ENCODE measurements at places on chromosomes 7 and 10.

GRCh38 chr10:11003679-11004078 is 14.0 kb upstream of the CELF2 start:
- no peak overlapping the region for H3K4me3 ChIP-seq
- H3K36me3 ChIP-seq, result no peaks in the 10 kb centered on the region
- H3K4me1 ChIP-seq, result peaks cover 6% of the 10 kb centered on the region
- peaks cover 12% of the 10 kb centered on the region for H3K27me3 ChIP-seq
- no peak overlapping the region for H3K27ac ChIP-seq

- H3K4me1 ChIP-seq, result no peaks in the 10 kb centered on the region
- H3K27ac ChIP-seq, result no peak overlapping the region
- no peak overlapping the region for H3K4me3 ChIP-seq
- no peaks in the 10 kb centered on the region for H3K36me3 ChIP-seq
- peaks cover 9% of the 10 kb centered on the region for H3K27me3 ChIP-seq
Measured at GRCh38 chr10:119007211-119007574, 22.3 kb upstream of the NANOS1 start.

DNA sequence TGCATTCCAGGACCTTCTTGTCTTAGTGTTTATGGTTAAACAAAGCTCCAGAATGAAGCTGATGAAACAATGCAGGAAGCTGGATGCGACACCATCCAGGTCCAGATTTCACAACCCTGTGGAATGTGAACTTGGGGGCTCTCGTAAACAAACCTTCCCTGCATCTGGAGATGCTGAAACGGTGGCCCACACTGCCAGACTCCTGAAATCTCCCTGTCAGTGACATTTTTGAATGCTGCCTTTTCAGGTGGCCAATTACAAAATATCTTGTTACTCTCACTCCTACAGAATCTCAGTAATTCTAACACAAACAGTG is 18.8 kb downstream of the VIPR2 start:
- no peaks in the 10 kb centered on the region for H3K36me3 ChIP-seq
- H3K27ac ChIP-seq, result no peak overlapping the region
- no peak for DNase-seq
- H3K4me3 ChIP-seq, result no peak overlapping the region

DNA sequence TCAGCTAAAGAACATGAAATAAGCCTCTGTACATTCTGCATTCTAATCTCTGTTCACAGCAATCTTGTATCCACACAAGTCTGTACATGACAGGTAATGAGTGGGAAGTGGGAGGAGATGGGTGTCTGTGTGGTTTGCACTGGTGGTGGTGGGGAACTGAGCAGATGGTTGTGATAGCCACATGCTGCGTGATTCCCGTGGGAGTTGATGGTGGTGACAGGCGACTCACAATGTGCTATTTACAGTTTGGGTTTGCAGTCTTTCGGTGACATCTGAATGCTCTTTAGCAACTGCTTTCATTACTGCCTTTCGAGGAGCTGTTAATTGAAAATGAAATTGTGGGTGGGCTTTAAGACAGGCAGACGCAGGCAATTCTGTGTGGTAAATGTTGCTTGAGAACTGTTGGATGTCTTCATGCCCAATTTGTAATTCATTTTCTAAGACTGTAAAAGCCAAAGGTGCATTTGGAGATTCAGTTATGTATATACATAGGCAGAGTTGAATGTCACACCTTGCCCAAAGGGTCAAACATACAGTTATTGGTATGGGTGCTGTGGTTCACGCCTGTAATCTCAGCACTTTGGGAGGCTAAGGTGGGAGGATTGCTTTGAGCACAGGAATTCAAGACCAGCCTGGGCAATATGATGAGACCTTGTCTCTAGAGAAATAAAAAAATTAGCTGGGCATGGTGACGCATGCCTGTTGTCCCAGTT is 308.2 kb downstream of the AUTS2 start:
- DNase-seq, result peak; percentile 22
- H3K4me1 ChIP-seq, result peaks cover 3% of the 10 kb centered on the region
- H3K4me3 ChIP-seq, result no peak overlapping the region
- peaks cover 3% of the 10 kb centered on the region for H3K27me3 ChIP-seq

- H3K36me3 ChIP-seq, result peaks cover 4% of the 10 kb centered on the region
- H3K4me1 ChIP-seq, result peaks cover 25% of the 10 kb centered on the region
- peak overlapping the region; percentile 82 for H3K27ac ChIP-seq
- H3K27me3 ChIP-seq, result no peaks in the 10 kb centered on the region
- H3K4me3 ChIP-seq, result no peak overlapping the region
Measured at GRCh38 chr10:91901784-91902677, 7.3 kb downstream of the FGFBP3 start.

GRCh38 chr7:120792091-120792860 is 65.7 kb downstream of the TSPAN12 start:
- H3K4me1 ChIP-seq, result no peaks in the 10 kb centered on the region
- H3K27me3 ChIP-seq, result peaks cover 8% of the 10 kb centered on the region
- no peak overlapping the region for H3K4me3 ChIP-seq
- DNase-seq, result peak; percentile 79

DNA sequence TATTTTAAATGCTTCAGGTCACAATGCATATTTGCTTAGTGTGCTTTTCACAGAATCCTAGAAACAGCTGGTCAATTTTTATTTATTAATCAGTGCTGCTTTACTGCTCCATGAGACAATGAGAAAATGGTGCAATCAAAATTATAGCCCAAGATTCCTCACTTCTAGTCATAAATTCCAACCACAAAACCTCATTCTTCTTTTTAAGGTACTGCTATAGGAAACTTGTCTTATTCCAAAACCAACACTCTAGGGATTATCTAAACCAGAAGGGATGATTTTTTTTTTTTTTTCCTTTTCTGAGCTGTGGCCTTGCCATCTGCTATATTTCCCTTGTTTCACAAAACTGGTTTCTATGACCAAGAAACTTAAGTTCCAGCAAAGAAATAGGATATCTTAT is 64.0 kb upstream of the SEMA3A start:
- no peak overlapping the region for H3K4me3 ChIP-seq
- no peaks in the 10 kb centered on the region for H3K36me3 ChIP-seq
- H3K27me3 ChIP-seq, result no peaks in the 10 kb centered on the region
- DNase-seq, result no peak
- H3K4me1 ChIP-seq, result no peaks in the 10 kb centered on the region
- H3K27ac ChIP-seq, result no peak overlapping the region

- H3K36me3 ChIP-seq, result no peaks in the 10 kb centered on the region
- H3K4me1 ChIP-seq, result no peaks in the 10 kb centered on the region
- H3K4me3 ChIP-seq, result no peak overlapping the region
Measured at GRCh38 chr10:116118847-116119246, 154.2 kb downstream of the GFRA1 start.

DNA sequence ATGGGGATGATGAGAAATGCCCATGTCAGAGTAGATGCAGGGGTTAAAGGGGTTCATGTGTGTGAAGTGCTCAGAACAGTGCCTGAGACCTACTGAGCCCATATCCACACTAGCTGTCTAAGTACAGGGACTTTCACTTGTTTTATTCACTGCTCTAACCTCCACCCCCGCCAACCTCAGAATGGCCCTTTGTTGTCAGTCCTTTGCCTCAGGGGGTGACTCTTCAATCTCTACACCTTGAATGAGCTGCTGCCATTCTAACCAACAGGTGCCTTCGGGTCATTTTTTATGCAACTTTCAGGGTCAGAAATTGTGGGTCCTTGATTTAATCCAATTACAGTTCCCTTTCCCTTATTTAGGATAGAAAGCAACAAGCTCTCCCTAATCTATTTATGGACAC is 26.2 kb downstream of the VSTM4 start:
- no peaks in the 10 kb centered on the region for H3K27me3 ChIP-seq
- no peak for DNase-seq
- H3K36me3 ChIP-seq, result no peaks in the 10 kb centered on the region
- no peak overlapping the region for H3K4me3 ChIP-seq
- no peak overlapping the region for H3K27ac ChIP-seq
- H3K4me1 ChIP-seq, result no peaks in the 10 kb centered on the region

DNA sequence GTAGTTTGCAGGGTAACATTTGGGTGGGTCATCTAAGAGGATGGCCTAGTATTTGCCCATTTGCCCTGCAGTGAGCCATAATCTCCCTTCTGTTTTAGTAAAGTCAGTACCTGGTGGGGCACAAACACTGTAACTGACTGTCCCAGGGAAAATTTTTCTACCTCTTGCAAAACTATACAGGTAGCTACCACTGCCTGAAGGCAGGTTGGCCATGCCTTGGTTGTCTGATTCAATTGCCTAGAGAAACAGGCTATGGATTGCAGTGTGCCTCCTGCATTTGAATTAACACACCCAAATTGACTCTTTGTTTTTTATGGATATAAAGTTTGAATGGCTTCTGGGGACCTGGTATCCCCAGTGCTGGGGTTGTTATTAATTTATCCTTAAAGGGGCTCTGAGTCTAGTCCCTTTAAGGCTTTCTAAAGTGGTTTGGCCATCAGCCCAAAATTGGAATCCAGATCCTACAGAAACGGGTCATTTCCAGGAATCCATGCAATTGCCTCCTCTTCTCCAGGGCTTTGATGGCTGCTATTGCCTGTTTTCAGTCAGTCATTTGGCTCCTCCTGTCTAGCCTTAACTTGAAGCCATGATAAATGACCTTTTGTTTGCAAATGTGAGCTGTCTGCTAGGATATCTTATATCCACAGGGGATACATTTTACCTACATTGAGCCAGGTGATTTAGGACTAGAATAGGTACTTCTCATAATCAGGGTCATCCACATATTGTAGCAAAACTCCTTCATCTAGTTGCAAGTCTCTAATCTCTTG is 89.1 kb downstream of the STRA8 start:
- no peaks in the 10 kb centered on the region for H3K36me3 ChIP-seq
- no peaks in the 10 kb centered on the region for H3K27me3 ChIP-seq

DNA sequence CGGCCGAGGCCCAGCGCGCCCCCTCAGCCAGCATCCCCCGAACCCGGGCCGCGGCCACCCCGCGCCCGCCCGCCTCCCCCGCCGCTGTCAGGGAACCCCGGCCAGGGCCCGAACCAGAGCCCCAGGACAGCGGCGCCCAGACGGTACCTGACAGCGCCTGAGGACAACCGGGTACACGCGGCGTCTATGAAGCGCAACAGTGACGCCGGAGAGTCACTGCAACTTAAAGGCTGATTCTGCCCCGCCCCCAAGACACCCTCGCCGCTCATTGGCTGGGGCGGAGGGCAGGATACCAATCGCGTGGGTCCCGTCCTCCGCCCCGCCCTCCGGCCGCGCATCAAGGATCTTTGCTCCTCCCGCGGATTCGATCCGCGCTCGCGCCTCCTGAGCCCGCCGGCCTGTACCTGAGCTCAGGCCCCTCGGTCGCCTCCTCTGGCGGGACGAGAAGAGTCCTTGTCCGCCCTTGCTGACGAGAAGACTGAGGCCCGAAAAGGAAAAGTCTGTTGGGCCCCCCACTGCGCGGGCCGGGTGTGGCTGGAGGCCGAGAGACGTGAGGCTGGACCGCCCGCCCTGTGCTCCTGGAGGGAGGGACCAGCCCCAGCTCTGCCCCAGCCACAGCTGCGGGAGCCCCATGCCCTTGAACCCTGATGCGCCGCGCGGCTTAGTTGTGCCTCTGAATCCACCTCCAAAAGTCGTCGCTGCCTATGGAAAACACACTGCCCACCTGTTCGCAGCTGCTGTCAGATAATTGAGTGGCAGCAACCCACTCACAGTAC is at the start of gene OAT:
Gene OAT, minus strand, starts transcription at position 198 of the 776 bp plus-strand sequence. CDS start 6,752 bp downstream, outside the sequence.
- H3K27me3 ChIP-seq, result no peaks in the 10 kb centered on the region
- H3K27ac ChIP-seq, result peak within 1 kb of the TSS; percentile 21
- peak; percentile 99 for DNase-seq
- H3K4me1 ChIP-seq, result peaks cover 16% of the 10 kb centered on the region

- no peaks in the 10 kb centered on the region for H3K27me3 ChIP-seq
- H3K36me3 ChIP-seq, result peaks cover 3% of the 10 kb centered on the region
- H3K4me3 ChIP-seq, result peak overlapping the region; percentile 10
- DNase-seq, result peak; percentile 51
- peak overlapping the region; percentile 56 for H3K27ac ChIP-seq
- peaks cover 24% of the 10 kb centered on the region for H3K4me1 ChIP-seq
Measured at GRCh38 chr10:470339-471003, 219.0 kb downstream of the DIP2C start.

- no peak overlapping the region for H3K27ac ChIP-seq
- no peaks in the 10 kb centered on the region for H3K27me3 ChIP-seq
- no peaks in the 10 kb centered on the region for H3K4me1 ChIP-seq
- no peaks in the 10 kb centered on the region for H3K36me3 ChIP-seq
- H3K4me3 ChIP-seq, result no peak overlapping the region
Measured at GRCh38 chr7:89826557-89826956, 327.7 kb upstream of the STEAP1 start.

- peak overlapping the region; percentile 58 for H3K4me3 ChIP-seq
- H3K27ac ChIP-seq, result no peak overlapping the region
- no peak for DNase-seq
- no peaks in the 10 kb centered on the region for H3K36me3 ChIP-seq
- H3K4me1 ChIP-seq, result peaks cover 8% of the 10 kb centered on the region
- H3K27me3 ChIP-seq, result peaks cover 56% of the 10 kb centered on the region
Measured at GRCh38 chr10:13526948-13527863, 1.6 kb downstream of the BEND7 start.

DNA sequence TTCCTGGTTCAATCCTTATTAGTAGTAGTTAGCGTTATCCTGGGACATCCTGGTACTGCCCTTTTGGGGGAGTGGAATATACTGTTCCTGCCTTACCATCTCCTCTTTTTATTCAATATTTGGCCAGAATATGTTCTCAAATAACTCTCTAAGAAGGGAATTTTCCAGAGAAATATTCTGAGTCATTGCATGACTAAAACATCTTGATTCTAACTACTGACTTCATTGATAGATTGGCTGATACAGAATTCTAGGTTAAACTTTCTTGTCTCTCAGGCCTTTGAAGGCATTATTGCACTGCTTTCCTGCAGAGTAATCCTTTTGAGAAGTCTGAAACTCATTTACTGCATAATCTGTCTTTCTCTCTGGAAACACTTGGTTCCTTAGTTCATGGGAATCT is 275.5 kb upstream of the DGKB start:
- no peak overlapping the region for H3K4me3 ChIP-seq
- no peaks in the 10 kb centered on the region for H3K36me3 ChIP-seq
- H3K27me3 ChIP-seq, result no peaks in the 10 kb centered on the region
- no peak for DNase-seq
- no peak overlapping the region for H3K27ac ChIP-seq

DNA sequence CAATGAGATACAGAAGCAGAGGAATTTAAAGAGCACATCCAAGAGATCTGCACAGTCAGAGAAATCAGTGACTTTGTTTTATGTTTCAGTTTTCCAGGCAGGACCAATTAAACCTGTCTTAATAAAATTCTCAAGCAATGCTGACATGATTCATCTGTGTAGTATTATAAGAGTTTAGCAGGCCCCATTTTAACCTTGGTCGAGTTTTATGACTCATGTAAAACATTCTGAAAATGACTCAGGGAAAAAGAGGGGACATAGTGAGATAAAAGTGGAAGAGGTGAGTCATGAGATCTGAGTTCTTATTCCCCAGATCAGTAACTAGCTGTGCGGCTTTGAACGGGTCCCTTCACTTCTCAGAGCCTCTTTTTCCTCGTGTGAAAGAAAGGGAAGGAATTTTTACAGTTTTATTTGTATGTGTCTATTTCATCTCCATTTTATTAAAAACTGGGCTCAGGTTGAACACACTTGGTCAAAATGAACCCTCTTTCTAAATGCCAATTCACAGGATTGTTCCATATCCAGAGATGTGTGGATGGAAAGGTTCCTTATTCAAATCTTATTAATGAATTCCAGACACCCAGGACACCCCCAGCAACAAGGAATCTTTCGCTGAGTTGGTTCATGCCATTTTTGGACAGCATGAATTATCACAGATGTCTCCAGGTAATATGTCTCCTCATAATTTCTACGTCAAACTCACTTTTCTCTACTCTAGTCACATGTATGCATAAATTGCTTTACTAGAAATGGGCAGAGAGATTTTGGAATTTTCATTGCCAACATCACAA is 143.2 kb downstream of the JAZF1 start:
- peaks cover 10% of the 10 kb centered on the region for H3K27me3 ChIP-seq
- H3K27ac ChIP-seq, result no peak overlapping the region
- peak; percentile 56 for DNase-seq
- H3K4me3 ChIP-seq, result peak overlapping the region; percentile 12
- H3K36me3 ChIP-seq, result no peaks in the 10 kb centered on the region
